ENCODE measurements at places on chromosomes 6 and 20. TPM values are rescaled to one million over a fixed set of nuclear protein-coding genes. Genes with fewer than 3 reads are reported as not detected.

PSORS1C1 gene
- total RNA-seq: 0.47 TPM

- H3K4me3 ChIP-seq: no peak overlapping the region
- H3K36me3 ChIP-seq: no peaks in the 10 kb centered on the region
- no peak for DNase-seq
- H3K27me3 ChIP-seq: no peaks in the 10 kb centered on the region
- no peak overlapping the region for H3K27ac ChIP-seq
- no peaks in the 10 kb centered on the region for H3K4me1 ChIP-seq
Observed at GRCh38 chr6:116922853-116923548, 46.0 kb downstream of the RFX6 start.

DNA sequence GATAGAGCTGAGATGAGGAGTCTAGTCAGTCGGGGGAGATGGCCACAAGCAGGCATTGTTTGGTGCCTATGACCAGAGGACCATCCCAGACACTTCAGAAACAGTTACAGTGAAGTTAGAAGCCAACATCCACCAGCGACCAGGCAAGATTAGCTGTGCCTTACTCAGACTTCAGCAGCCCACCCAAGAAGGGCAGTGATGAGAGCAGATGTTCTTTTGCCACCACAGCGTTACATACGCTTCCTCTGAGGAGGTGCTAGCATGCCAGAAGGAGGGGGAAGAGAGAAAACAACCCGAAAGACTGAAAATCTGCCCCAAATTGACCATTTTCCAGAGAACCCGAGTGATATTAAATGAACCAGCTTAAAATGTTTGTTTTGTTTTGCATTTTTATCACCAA, 186.8 kb downstream of the PRL start:
- H3K27me3 ChIP-seq: no peaks in the 10 kb centered on the region
- H3K4me1 ChIP-seq: no peaks in the 10 kb centered on the region
- no peak overlapping the region for H3K4me3 ChIP-seq
- H3K36me3 ChIP-seq: peaks cover 52% of the 10 kb centered on the region
- no peak overlapping the region for H3K27ac ChIP-seq
- no peak for DNase-seq

DNA sequence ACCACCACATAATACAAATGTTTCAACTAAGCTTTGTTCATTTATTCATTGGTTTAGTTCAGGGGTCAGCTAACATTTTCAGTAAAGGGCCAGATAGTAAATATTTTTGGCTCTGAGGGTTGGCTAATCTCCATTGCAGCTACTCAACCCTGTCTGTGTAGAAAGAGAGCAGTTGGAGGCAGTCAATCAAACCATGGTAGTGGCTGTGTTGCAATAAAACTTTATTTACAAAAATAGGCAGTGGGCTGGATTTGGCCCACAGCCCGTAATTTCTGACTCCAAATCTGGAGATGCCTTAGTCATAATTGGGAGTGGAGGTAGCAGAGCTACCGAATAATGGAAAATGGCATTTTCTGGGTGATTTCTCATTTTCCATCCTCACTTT, 242.5 kb upstream of the ZFP64 start:
- H3K36me3 ChIP-seq: no peaks in the 10 kb centered on the region
- peaks cover 8% of the 10 kb centered on the region for H3K4me1 ChIP-seq
- H3K27ac ChIP-seq: no peak overlapping the region
- H3K4me3 ChIP-seq: no peak overlapping the region
- peaks cover 33% of the 10 kb centered on the region for H3K27me3 ChIP-seq

DNA sequence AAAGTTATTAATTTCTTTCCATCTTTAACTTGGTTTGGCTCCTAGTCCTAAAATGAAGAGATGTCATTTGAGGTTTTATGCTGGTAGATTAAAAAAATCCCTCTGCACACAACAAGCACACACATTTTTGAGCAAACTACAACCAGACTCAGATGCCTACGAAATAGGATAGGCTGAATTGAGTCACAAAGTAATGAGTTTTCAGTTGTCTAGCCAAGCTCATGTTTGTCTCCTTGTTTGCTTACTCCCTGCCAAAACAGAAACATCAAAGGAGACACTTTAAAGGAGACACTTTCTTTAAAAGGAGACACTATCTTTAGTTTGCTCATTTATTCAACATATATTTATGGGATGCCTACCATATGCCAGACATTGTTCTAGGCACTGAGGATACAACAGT, 56.2 kb downstream of the TPBG start:
- no peaks in the 10 kb centered on the region for H3K4me1 ChIP-seq
- DNase-seq: no peak
- H3K27ac ChIP-seq: no peak overlapping the region
- H3K27me3 ChIP-seq: no peaks in the 10 kb centered on the region

- no peak for DNase-seq
- peaks cover 34% of the 10 kb centered on the region for H3K27me3 ChIP-seq
- no peak overlapping the region for H3K27ac ChIP-seq
Observed at GRCh38 chr6:72626126-72626525, 4.3 kb downstream of the KCNQ5 start.

DNA sequence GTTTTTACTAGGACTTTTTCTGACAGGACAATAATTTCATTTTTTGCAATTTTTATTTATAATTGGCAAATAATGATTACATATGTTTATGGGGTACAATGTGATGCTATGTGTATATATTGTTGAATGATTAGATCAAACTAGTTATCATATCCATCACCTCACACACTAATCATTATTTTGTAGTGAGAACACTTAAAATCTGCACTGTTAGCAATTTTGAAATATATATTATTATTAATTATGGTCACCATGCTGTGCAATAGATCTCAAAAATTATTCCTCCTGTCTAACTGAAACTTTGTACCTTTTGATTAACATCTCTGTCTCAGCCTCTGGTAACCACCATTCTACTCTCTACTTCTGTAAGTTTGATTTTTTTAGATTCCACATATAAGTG, 378.7 kb downstream of the PLCB1 start:
- DNase-seq: no peak
- no peaks in the 10 kb centered on the region for H3K4me1 ChIP-seq
- no peaks in the 10 kb centered on the region for H3K27me3 ChIP-seq
- H3K27ac ChIP-seq: no peak overlapping the region

GRCh38 chr6:34093206-34093605, 52.7 kb downstream of the GRM4 start:
- DNase-seq: no peak
- H3K4me1 ChIP-seq: no peaks in the 10 kb centered on the region
- H3K4me3 ChIP-seq: no peak overlapping the region
- no peak overlapping the region for H3K27ac ChIP-seq
- H3K36me3 ChIP-seq: no peaks in the 10 kb centered on the region

DNA sequence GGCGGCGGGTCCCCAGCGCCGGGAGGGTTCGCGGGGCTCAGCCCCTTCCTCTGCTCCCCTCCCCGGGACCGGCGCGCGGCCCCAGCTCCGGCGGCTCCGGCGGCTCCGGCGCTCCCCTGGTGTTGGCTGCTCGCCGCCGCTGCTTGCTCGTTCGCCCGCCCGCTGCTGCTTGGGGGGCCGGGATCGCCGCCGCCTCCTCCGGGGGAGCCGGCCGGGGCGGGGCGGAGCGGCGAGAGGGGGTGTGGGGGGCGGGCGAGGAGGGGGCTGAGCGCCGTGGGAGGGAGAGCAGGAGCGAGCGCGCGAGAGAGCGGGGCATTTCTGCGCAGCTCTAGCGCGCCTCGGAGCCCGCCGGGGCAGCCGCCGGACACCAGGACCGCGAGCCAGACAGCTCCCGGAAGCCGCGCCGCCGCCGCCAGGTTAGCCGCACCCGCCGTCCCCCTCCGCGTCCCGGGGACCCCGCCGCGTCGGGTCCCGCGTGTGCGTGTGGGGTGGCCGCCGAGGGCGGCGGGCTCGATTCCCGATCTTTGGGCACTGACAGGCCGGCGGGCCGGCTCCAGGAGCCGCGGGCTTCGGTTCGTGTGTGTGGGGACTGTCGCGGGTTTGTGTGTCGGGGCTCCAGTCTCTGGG, 62.0 kb upstream of the EPB41L1 start:
- H3K4me1 ChIP-seq: peaks cover 8% of the 10 kb centered on the region
- no peak overlapping the region for H3K27ac ChIP-seq
- DNase-seq: peak; percentile 79
- H3K4me3 ChIP-seq: peak overlapping the region; percentile 86
- no peaks in the 10 kb centered on the region for H3K36me3 ChIP-seq

DNA sequence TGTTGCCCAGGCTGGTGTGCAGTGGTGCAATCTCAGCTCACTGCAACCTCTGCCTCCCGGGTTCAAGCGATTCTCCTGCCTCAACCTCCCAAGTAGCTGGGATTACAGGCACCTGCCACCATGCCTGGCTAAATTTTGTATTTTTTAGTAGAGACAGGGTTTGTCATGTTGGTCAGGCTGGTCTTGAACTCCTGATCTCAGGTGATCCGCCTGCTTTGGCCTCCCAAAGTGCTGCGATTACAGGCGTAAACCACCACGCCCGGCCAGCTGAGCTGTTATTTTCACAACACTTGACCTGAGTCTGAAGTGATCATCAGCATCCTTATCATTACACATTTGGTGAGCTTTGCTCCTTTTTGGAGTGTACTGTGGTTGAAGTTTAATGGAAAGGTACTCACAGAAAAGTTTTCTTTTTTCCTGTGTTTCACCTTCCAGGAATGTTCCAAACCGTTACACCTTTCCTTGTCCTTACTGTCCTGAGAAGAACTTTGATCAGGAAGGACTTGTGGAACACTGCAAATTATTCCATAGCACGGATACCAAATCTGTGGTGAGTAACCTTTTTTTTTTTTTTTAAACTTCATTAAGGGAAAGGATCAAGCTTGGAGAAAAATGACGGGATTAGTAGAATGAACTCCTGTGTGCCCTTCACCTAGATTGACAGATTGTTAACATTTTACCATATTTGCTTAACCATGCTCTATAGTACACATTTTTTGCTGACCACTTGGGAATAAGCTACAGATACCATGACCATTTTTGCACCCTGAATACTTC, 9.7 kb downstream of the RNF114 start:
- no peak overlapping the region for H3K4me3 ChIP-seq
- no peaks in the 10 kb centered on the region for H3K27me3 ChIP-seq
- H3K27ac ChIP-seq: no peak overlapping the region
- no peak for DNase-seq
- H3K36me3 ChIP-seq: peaks cover 90% of the 10 kb centered on the region

DNA sequence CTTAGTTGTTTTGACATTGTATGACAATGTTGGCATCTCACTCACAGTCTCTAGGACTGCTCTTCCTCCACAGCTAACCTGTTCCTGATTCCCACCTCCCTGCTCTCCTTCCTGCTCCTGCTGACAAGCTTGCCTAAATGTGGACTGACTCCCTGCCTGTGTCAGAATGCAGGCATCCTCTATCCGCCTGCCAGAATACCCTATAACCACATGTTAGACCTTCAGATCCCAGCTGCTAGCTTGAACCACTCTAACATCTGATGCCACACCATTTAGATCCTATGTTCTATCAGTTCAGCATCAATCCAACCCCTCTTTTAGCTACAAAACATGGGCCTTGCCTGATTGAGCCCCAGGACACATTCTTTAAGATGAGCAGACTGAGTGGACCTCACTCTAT, 12.2 kb downstream of the FILIP1 start:
- H3K4me1 ChIP-seq: peaks cover 3% of the 10 kb centered on the region
- no peak overlapping the region for H3K4me3 ChIP-seq
- no peak overlapping the region for H3K27ac ChIP-seq
- no peaks in the 10 kb centered on the region for H3K27me3 ChIP-seq
- peak; percentile 68 for DNase-seq

DNA sequence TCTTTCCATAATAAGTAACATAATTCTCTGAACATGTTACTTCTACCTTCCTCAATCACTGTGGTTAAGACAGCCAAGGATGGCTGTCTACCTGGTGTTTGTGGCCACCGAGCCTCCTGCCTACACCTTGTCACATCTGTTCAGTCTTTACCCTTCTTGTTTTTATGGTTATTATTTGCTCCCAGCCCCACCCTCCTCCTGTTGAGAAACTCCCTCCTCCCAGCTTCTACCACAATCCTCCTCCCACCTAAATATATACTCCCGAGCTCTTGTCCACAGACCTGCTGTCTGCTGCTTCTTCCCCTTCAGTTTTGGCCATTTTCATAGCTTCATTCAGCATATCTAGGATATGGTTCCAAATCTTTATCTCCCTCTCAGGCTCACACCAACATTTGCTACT, 35.7 kb upstream of the GABRR1 start:
- DNase-seq: no peak
- H3K27me3 ChIP-seq: no peaks in the 10 kb centered on the region
- no peaks in the 10 kb centered on the region for H3K36me3 ChIP-seq
- H3K4me1 ChIP-seq: no peaks in the 10 kb centered on the region

- H3K4me3 ChIP-seq: no peak overlapping the region
- no peaks in the 10 kb centered on the region for H3K4me1 ChIP-seq
- DNase-seq: no peak
- H3K27ac ChIP-seq: no peak overlapping the region
Observed at GRCh38 chr6:101907356-101908217, 514.1 kb downstream of the GRIK2 start.

- H3K27ac ChIP-seq: no peak overlapping the region
- H3K4me1 ChIP-seq: peaks cover 5% of the 10 kb centered on the region
- peak overlapping the region; percentile 89 for H3K4me3 ChIP-seq
- H3K27me3 ChIP-seq: no peaks in the 10 kb centered on the region
- peaks cover 5% of the 10 kb centered on the region for H3K36me3 ChIP-seq
Observed at GRCh38 chr20:1326031-1326930, 2.7 kb downstream of the SDCBP2 start.

DNA sequence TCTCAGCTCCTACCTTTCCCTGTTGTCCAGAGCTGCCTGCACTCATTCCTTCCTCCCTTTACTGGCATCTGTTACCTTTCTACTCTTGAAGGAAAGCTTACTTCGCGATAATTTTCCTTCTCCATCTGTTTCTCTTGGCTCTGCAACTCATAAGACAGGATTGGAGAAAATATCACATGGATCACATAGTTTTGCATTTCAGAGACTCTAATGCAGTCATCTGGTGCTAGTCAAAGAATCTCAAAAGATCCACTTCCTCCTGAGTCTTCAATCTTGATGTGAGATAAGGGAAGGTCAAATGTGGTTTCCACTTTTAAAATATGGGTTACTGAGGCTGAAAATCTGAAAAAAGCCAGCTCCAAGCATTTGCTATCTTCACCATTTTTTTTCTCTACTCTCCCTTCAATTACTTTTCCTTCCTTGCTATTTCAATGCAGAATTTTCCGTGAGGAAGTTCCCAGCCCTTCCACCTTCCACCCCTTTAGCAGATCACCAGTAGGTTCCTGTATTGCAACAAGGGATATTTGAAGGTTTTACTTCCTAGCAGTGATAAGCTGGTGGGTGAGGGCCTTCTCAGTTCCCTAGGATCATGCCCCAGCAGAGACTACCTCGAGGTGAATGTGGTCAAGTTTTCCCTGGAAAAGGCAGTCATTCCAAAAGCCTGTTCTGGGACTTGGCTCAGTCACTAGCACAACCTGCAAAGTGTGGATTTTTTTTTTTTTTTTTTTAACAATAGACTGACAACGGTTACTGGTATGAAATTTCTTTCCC, 62.8 kb upstream of the LRRC1 start:
- no peak overlapping the region for H3K4me3 ChIP-seq
- DNase-seq: no peak
- no peak overlapping the region for H3K27ac ChIP-seq
- peaks cover 4% of the 10 kb centered on the region for H3K4me1 ChIP-seq
- no peaks in the 10 kb centered on the region for H3K27me3 ChIP-seq

Measured in endodermal cell (in vitro differentiated cells).